ENCODE measurements at places on chromosomes 11 and 22. TPM values are rescaled to one million over a fixed set of nuclear protein-coding genes. Genes with fewer than 3 reads are reported as not detected.

The DTX4 gene
- 7.8 TPM for total RNA-seq

The OR51T1 gene
- not detected for total RNA-seq

The NTM gene
- total RNA-seq = 13.9 TPM

The SULT4A1 gene
- 1.3 TPM for total RNA-seq

The P2RX6 gene
- total RNA-seq = 1.1 TPM

DNA sequence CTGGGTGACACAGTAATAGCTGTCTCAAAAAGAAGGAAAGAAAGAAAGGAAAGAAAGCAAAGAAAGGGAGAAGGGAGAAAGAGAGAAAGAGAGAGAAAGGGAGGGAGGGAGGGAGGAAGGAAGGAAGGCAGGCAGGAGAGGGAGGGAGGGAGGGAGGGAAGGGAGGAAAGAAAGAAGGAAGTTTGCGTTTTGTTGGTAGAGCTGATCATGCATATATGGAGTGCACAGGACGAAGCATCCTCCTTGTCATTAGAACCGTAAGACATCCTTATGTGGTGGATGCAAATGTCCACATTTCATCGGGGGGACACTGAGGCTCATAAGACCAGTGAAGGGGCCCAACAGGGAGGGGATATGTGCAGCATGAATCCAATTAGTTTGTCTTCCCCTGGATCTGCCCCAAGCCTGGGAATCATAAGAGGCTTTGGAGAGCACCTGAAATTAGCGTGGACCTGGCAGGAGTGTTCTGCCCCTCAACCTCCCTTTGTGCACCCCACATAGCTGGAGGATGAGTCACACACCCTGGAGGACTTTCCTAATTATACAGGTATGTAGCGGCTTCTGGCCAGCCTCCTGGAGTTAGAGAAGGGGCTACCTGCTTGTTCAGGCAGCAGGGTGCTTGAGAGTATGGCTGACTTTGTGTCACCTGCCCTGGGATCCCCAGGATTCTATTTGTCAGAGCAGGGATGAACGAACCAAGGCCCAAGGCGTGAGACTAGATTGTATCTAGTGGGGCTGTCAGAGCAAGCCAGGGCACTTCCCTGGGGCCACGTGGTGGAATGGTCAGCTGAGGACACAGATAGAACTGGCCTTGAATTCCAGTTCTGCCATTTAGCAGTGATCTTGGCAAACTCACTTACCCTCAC, 119.7 kb upstream of the CD82 start:
- DNase-seq = no peak

DNA sequence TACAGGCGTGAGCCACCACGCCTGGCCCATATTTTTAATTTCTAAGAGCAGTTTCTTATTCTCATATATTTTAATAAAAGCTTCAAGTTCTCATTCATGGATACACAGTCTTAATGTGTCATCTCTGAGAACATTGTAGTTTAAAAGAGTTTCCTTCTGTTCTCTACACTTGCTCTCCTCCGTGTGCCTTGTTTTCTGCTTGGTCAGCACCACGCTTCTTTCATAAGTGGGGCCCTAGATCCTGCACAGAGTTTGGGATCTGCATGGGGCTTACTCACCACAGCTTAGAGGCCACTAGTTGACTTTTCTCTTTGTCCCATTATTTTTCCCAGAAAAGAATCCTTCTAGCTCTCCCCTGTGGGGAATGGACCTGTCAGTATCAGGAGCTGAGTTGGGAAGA, 58.8 kb downstream of the PPP6R2 start:
- DNase-seq = no peak

- no peak for DNase-seq
Observed at GRCh38 chr22:32574411-32574810, 99.8 kb downstream of the FBXO7 start.

DNA sequence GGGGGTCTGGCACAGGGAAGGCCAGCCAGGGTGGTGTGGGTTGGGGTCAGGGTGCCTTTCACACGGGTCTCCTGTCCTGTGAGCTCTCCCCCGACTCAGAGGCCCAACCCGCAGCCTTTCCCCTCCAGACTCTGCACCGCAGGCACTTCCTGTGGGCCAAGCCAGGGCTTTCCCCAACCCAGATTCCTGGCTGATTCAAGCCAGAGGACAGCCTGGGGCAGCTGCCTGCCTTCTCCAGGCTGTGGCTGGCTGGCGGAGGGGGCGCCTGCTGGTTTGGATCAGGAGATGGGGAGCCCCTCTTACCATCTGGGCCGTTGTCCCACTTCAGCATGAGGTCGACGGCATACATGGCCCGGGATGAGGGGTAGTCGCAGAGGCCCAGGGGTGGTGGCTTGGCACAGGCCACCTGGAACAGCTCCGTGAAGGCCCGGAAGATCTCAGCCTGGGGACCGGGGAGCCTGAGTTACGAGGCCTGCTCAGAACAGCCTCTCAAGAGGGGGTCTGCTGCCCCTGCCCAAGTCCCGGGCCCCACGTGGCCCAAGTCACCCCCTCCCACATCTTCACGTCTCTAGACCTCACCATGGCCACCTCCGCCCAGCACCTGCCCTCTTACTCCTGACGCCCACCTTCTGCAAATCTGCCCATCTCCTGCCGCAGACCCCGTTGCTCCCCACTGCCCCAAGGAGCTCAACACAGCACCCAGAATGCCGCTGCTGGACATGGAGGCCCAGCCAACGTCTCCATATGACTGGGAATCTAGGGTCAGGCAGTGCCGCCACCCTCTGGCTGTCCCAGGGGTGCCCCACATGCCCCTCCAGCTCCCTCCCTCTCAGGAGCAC, 17.3 kb downstream of the TSPO start:
- no peak for DNase-seq
